ENCODE measurements at places on chromosomes 5 and 9.

- no peak for DNase-seq
These were observed 82.3 kb downstream of the SECISBP2 start for GRCh38 chr9:89400403-89401116.

DNA sequence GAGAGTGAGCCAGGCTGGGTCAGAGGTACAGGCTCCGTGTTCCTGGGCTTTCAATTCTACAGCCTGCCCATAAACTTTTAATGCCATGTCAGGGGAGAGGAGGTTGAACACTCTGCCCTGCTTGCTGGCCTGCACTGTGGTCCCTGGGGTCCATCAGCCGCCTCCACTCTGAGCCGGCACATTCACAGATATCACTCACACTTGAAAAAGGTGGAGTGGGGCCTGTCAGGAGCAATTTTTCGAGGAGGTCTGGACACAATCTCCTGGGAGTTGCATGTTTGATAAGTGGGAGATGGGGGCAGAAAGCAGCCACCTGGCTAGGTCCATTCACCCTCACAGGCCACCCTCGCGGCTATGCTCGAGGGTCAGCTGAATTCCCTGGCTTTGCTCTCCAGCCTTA lies 22.9 kb downstream of the S1PR3 start:
- no peak for DNase-seq

DNA sequence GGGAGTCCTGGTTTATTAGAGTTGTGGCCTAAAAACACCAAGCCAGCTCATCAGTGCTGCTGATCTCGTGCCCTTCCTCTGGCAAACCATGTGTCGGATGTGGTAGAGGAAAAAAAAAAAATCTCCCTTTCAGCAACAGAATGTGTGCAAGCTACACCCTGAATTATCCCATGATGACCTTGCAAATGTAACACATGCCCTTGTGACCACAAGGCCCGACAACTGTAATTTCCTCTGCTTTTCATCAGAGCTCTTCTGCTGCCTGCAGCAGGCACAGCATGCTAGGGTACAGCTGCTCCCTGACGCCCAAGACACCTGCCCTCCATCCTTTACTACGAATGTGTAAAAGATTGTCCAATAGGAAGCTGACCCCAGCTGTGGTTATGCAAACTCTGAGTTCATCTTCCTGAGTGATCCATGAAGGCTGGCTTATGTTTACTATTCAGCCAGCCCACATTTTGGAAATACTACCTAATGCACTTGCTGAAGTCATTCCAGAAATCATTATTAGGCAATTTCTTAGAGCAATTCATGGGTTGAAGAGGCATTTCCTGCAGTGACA lies 14.6 kb upstream of the BNC2 start:
- no peak for DNase-seq

- DNase-seq, result no peak
These were observed 112.2 kb upstream of the SHB start for GRCh38 chr9:38181232-38181631.

GRCh38 chr9:77176686-77177142 lies 620 bp upstream of the VPS13A start:
- DNase-seq, result no peak

GRCh38 chr5:151662805-151663204 lies 23.9 kb downstream of the SPARC start:
- no peak for DNase-seq

GRCh38 chr5:134989266-134989830 lies 21.6 kb downstream of the CATSPER3 start:
- DNase-seq, result no peak

DNA sequence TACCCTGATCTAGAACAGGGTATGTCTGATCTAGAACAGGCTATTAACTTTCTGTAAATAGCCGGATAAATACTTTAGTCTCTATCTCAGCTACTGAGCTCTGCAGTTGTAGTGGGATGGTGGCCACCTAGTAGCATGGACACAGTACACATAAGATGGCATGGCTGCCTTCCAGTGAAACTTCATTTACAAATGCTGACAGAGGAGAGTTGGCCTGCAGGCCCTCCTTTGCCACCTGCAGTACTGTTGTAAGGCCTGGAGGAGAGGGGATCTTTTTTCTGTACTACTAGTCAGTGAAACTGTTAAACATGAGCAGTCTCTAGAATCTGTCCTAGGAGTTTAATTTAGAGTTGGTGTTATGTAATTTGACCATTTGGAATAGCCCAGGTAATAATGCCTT lies 86.0 kb downstream of the TRIO start:
- DNase-seq, result no peak

GRCh38 chr9:7984692-7985091 lies 185.1 kb upstream of the DMAC1 start:
- no peak for DNase-seq

DNA sequence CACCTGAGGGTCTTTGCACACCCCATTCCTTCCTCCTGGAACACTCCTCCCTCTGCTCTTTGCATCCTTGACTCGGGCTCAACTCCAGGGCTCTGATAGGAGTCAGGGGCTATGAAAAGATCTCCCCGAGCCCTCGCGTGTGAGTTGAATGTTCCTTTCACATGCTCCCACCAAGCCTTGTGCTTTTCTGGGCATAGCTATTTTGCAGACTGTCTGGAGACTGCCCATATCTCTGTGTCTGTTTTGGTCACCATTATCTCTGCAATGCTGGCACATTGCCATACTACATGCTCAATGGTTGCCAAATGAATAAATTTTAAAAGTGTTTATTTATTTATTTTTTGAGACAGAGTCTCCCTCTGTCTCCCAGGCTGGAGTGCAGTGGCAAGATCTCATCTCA lies 56.9 kb upstream of the PLPP1 start:
- DNase-seq, result no peak

DNA sequence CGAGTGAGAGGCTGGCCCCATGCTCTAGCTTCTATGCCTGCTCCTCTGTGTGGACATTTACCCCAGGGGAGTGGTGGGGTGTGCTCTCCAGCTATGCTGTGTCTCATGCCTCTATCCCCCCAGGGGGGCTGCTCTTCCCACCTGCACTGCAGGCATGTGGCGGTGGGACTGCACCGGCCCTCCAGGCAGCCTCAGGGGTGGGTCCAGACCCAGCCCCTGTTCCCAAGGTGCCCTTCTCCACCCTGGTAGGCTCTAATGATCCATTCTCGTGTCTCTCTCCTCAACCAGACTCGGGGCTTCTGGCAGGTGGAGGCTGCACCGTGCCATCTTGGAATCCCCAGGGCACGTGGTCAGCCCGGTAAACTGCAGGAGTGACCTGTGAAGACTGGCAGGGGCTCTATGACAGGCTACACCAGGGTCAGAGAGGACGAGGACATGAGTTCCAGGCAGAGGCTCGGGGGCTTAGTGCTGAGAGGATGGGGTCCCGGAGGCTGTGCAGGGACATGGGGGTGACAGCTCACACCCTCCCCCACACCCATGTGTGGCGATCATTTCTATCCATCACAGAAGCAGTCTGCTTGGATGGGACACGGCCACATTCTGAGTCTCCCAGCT lies 22.7 kb upstream of the COL5A1 start:
- DNase-seq, result no peak

DNA sequence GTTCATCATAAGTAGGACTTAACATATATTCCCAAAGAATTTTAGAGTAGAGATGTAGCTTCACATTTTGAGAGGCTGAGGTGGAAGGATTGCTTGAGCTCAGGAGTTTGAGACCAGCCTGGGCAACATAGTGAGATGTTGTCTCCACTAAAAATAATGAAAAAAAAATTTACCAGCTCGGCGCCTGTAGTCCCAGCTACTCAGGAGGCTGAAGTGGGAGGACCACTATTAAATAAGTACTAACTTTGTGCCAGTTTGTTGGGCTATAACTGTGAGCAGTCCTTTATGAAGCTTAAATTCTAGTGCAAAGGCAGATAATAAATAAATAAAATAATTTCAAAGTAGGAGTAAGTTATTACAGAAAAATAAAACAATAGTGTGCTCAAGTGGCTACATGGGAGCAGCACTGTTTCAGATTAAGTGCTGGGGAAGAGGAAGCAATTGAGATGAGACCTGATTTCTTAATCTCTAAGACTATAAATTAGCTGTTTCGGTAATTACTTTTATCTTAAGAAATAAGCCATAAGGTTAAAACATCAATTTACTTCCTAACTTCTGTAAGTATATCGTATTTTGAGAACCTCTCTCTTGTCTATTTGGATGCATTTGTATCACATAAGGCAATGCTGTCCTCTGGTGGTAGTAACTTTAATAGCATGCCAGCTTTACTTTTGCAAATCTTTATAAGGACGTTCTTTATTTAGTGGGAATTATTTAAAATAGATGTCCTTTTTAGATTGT lies 98.9 kb downstream of the CSNK1G3 start:
- DNase-seq, result no peak

GRCh38 chr9:134179595-134179917 lies 15.2 kb upstream of the RNU6ATAC start:
- no peak for DNase-seq

GRCh38 chr5:122940890-122941289 lies 95.5 kb downstream of the SNX24 start:
- DNase-seq, result no peak

DNA sequence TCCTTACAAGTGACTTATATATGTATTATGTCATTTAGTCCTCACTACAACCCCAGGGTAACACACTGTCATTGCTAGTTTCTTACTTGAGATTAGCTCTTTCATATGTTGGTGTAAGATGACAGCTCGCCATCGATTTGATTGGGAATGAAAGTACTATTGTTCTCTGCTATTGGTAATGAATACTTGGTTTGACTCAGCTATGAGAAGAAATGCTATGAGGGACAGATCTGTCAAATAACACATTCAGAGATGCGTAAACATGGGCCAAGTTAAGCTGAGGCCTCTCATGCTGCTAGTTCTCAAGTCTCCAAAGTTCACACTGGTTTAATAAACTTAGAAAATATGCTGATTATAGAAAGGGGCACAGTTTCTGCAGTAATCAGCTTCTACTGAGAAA lies 142.7 kb downstream of the SGCD start:
- no peak for DNase-seq

GRCh38 chr5:124902097-124902821 lies 155.8 kb upstream of the ZNF608 start:
- no peak for DNase-seq

- DNase-seq, result no peak
These were observed 18.9 kb upstream of the RASEF start for GRCh38 chr9:83081846-83082245.

- DNase-seq, result no peak
These were observed 138.6 kb downstream of the PALM2AKAP2 start for GRCh38 chr9:109918339-109919163.

DNA sequence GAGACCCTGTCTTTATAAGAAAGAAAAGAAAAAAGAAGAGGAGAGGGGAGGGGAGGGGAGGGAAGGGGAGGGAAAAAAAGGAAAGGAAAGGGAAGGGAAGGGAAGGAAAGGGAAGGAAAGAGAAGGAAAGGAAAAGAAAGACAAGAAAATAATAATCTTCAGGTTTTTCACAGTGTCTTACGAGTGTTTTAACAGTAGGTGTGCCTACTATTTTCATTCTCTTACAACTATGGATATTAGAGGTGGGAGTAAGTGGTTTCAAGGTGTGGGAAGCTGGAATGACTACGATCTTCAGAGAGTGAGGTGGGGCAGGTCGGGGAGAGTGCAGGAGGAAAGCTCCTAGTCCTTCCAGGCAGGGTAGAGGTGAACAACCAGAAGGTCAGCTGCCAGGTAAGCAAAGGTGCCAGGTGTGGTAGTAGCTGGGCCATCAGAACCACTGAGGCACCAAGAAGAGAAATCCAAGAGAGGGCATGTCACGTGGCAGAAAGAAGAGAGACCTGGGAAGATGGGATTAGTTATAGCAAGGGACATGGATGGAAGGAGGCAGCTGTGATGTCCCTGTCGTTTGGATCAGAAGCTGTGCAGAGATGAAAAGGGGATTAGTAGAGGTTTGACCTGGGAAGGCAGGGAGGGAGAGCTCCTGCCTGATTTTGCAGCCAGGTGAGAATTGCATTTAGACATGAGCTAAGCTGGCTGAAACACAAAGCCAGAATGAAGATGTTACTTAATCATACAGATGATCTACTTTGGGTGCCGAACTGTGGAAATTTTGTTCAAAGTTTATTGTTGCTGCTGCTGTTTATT lies 95.4 kb downstream of the OTULIN start:
- no peak for DNase-seq

GRCh38 chr9:125549465-125549871 lies 157.5 kb downstream of the MAPKAP1 start:
- DNase-seq, result no peak

DNA sequence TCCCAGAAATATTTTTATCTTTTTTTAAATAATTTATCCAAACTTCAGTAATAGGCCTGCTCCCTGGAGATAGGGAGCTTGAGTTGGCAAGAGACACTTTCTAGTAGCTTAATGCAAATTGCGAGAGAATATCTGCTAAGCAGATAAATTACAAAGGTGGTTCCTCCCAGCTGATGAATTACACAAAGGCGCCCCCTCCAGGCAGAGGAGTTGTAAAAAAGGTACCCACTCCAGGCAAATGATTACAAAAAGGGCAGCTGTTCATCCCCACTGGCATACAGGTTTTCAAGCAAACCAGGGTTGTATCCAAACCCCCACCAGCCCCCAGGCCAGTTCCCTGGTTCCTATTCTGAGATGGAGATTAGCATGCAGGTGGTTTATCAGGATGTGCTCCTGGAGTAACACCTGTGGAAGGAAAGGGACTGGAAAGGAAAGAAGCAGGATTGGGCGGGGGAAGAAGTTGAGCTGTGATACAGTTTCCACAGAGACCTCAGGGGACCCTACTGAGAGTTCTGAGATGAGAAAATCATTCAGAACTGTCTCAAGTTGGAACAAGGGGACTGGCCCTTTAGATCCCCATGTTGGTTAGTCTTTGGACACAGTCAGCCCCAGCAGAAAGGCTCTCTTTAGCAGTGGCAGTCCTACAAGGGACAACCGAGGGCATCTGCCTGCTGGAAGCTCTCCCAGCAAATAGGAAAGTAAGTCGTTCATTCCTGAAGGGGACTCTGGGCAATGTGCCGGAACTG lies 25.5 kb downstream of the ESM1 start:
- DNase-seq, result no peak

GRCh38 chr5:43227655-43228054 lies 35.6 kb downstream of the NIM1K start:
- no peak for DNase-seq

- no peak for DNase-seq
These were observed 2.3 kb downstream of the TGFBI start for GRCh38 chr5:136030956-136031611.

- DNase-seq, result no peak
These were observed 21.1 kb upstream of the EEIG1 start for GRCh38 chr9:128001779-128002298.

DNA sequence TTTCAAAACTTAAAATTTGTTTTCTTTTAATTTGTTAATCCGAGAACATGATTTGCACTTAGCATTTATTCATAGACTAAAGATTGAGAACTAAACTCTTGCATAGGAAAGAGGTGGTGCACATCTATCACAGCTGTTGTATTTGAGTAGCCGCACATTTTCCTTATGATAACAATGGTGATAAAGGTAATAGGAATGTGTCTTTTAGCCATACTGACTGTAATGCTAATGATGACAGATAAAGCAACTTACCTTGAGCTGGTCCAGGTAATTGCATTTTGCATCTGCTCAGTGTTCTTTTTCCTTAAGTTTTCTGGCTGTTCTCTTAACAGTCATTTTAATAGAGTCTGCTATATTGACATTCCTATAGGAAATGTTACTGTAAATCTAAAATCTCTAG lies 19.0 kb downstream of the PHAX start:
- DNase-seq, result no peak

All from activated naive CD4-positive, alpha-beta T cell (primary cell).